ENCODE measurements at places on chromosomes 7 and 10. TPM values are rescaled to one million over a fixed set of nuclear protein-coding genes. Genes with fewer than 3 reads are reported as not detected.

DNA sequence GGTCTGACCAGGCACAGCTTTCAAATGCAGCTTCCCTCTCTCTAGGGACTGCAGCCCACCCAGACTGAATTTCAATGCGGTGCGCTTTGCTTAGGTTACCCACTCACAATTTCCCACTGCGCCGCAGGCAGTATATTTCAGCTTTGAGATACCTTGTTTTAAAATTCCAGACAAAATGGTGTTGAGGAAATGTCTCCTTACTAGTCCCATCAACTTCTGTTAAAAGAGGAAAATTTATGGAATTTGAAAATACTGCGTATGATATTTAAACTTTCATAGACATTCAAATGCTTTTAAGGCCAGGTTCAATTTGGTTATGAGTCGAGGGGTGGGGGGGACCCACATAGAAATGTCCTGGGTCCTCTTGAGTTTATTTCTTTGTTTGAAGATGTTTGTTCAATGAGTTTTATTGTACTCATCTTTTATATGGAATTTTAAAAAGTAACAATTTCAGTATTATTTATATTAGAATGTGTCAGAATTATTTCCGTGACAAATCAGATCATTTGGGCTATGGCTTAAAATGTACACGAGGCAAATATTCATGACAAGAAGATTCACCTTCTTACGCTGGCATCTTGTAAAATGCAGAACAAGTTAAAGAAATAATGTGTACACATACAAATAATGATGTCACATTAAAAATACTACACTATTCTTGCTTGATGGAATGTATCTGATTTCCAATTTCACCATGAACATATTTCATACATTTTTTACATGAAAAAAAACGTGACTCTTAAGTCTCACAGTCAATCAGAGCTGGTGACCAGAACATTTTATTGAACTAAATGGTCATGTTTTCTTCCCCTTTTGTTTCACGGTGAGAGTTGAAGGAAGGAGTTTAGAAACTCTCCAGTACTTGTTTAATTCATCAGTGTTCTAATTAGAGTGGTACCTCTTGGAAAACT, 1.3 kb downstream of the IKZF1 start:
- no peak for DNase-seq
- H3K36me3 ChIP-seq = peaks cover 67% of the 10 kb centered on the region
- H3K4me1 ChIP-seq = peaks cover 33% of the 10 kb centered on the region
- peaks cover 6% of the 10 kb centered on the region for H3K27me3 ChIP-seq
- peak overlapping the region; percentile 94 for H3K4me3 ChIP-seq
- peak overlapping the region; percentile 97 for H3K27ac ChIP-seq

- H3K27ac ChIP-seq = no peak overlapping the region
- H3K36me3 ChIP-seq = no peaks in the 10 kb centered on the region
- no peak for DNase-seq
- H3K4me3 ChIP-seq = no peak overlapping the region
Measured at GRCh38 chr7:116732788-116733694, 61.0 kb downstream of the MET start.

DNA sequence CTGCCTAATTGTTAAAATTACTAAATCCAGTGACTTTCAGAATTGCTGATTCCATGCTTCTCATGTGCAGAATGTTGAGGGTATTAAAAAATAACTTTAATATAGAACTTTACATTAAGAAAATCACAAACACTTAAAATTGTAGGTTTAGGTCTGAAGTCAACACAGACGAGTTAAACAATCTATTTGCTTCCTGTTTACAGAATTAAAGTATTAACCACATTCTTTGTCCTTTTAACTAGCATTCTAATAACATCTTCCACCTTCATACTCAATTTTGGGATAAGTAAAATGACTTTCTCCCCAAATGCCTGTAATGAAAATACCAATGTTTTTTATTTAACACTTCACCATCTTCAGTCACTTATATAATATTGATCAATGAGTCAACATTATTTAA, 2.2 kb downstream of the ITGB1 start:
- no peak overlapping the region for H3K27ac ChIP-seq
- DNase-seq = no peak
- peaks cover 54% of the 10 kb centered on the region for H3K4me1 ChIP-seq
- no peaks in the 10 kb centered on the region for H3K27me3 ChIP-seq

DNA sequence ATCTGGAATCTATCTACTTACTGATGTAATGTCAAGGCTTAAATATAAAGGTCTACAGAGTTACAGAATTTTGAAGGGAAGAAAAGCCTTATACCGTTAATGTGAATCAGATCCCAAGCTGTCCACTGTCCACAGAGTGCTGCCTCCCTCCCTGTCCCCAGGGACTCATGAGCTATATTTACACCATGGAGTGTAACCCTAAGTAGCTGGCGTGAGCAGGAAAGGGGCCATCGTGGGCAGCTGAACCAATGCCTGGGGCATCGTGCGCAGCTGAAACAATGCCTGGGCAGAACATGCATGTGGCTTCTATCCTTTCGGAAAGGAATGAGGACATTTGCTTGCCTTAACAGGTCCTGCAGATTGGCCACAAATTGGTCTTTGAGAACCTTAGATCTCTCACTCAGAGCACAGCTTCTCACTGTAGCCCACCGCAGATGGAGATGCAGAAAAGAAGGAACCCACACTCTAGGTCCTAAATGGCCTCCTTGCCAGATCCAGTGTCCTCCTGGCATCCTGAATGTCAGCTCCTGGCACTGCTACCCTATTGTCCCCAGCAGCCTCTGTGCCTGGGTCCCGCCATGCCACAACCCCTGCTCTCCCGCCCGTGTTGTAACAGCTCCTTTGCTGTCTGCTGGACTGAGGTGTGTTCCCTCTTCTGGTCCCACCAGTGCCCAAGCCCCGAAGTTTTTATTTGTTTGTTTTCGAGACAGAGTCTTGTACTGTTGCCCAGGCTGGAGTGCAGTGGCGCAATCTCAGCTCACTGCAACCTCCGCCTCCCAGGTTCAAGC, 30.3 kb downstream of the CCDC3 start:
- peaks cover 18% of the 10 kb centered on the region for H3K27me3 ChIP-seq
- no peaks in the 10 kb centered on the region for H3K36me3 ChIP-seq
- no peak for DNase-seq
- no peak overlapping the region for H3K4me3 ChIP-seq
- H3K27ac ChIP-seq = no peak overlapping the region

GRCh38 chr7:100200693-100201092, 19.1 kb upstream of the PVRIG start:
- H3K4me3 ChIP-seq = no peak overlapping the region
- no peaks in the 10 kb centered on the region for H3K27me3 ChIP-seq
- H3K4me1 ChIP-seq = peaks cover 9% of the 10 kb centered on the region
- DNase-seq = no peak
- no peaks in the 10 kb centered on the region for H3K36me3 ChIP-seq
- H3K27ac ChIP-seq = no peak overlapping the region

DNA sequence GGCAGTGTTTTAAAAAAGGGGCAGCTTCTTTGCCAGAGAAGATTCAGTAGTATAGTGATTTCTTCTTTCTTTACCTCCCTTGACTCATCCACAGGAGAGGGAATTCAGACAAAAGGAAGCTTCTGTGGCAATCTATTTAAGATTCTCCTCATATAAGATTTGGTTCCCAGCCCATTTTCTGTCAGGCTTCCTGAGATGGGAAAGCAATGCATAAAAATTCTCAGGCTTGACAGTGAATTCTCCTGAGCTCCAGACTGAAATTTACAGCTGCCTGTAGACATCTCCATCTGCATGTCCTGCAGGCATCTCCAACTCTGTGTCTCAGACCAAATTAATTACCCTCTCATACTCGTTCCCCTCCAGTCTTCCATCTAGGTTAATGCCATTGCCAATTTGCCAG, 72.8 kb downstream of the TSPAN12 start:
- no peak overlapping the region for H3K27ac ChIP-seq
- no peak overlapping the region for H3K4me3 ChIP-seq
- no peaks in the 10 kb centered on the region for H3K27me3 ChIP-seq
- no peak for DNase-seq

PRKG1 gene
- not detected for total RNA-seq

CCDC146 gene
- 0.90 TPM for total RNA-seq

ZNF33A gene
- total RNA-seq = 18.1 TPM

Measured in activated naive CD8-positive, alpha-beta T cell treated with anti-CD3 and anti-CD28 coated beads for 36 hours (primary cell).